Forelimb muscle (tissue), 1 donor: ENCODE measurements at places on chromosomes 3 and 15. TPM values are rescaled to one million over a fixed set of nuclear protein-coding genes. Genes with fewer than 3 reads are reported as not detected.

GPR149 gene
- 0.10 TPM for polyA plus RNA-seq

ECE2 gene
- not detected for polyA plus RNA-seq

CLDN16 gene
- polyA plus RNA-seq = 0.13 TPM

NRROS gene
- 5.1 TPM for polyA plus RNA-seq

ZNF662 gene
- 19.5 TPM for polyA plus RNA-seq

TRIM59 gene
- 6.5 TPM for polyA plus RNA-seq

STAB1 gene
- polyA plus RNA-seq = 37.3 TPM

MEGF11 gene
- polyA plus RNA-seq = 0.28 TPM

TMEM207 gene
- polyA plus RNA-seq = not detected

FOXB1 gene
- not detected for polyA plus RNA-seq

SEMA4B gene
- polyA plus RNA-seq = 7.4 TPM

TRH gene
- polyA plus RNA-seq = 0.34 TPM

RFT1 gene
- 9.4 TPM for polyA plus RNA-seq

RAB8B gene
- 16.8 TPM for polyA plus RNA-seq

SEMA3F gene
- 9.0 TPM for polyA plus RNA-seq

LDHAL6B gene
- 0.14 TPM for polyA plus RNA-seq

GOLGB1 gene
- 44.8 TPM for polyA plus RNA-seq

IGDCC3 gene
- 3.7 TPM for polyA plus RNA-seq

CD80 gene
- polyA plus RNA-seq = not detected

CACNA2D3 gene
- polyA plus RNA-seq = 1.9 TPM

SIDT1 gene
- polyA plus RNA-seq = 2.6 TPM

HGD gene
- 0.47 TPM for polyA plus RNA-seq

SH2D7 gene
- polyA plus RNA-seq = 0.09 TPM

DUOX2 gene
- 0.04 TPM for polyA plus RNA-seq

IL17RD gene
- polyA plus RNA-seq = 22.1 TPM

OR5H2 gene
- polyA plus RNA-seq = not detected

CEP97 gene
- 12.5 TPM for polyA plus RNA-seq

GNAT1 gene
- polyA plus RNA-seq = not detected

MYO1E gene
- polyA plus RNA-seq = 32.9 TPM

ZPLD1 gene
- polyA plus RNA-seq = not detected

ISLR gene
- 142 TPM for polyA plus RNA-seq

LRRC34 gene
- 3.5 TPM for polyA plus RNA-seq

P2RY1 gene
- 4.8 TPM for polyA plus RNA-seq

XCR1 gene
- 0.27 TPM for polyA plus RNA-seq

CHRNA5 gene
- 0.76 TPM for polyA plus RNA-seq

RARRES1 gene
- polyA plus RNA-seq = 2.6 TPM

GPD1L gene
- polyA plus RNA-seq = 43.4 TPM

ETV5 gene
- polyA plus RNA-seq = 29.3 TPM

GPX1 gene
- 126 TPM for polyA plus RNA-seq

UROC1 gene
- polyA plus RNA-seq = 0.10 TPM

ITIH1 gene
- polyA plus RNA-seq = not detected

CHRM5 gene
- not detected for polyA plus RNA-seq

NR1I2 gene
- polyA plus RNA-seq = 0.33 TPM

GOLGA8Q gene
- 2.0 TPM for polyA plus RNA-seq

AMOTL2 gene
- 38.9 TPM for polyA plus RNA-seq

PLSCR5 gene
- polyA plus RNA-seq = not detected

CACNA1D gene
- 1.4 TPM for polyA plus RNA-seq

IQCH gene
- 0.94 TPM for polyA plus RNA-seq
